ENCODE measurements at places on chromosomes 7 and 10.

DNA sequence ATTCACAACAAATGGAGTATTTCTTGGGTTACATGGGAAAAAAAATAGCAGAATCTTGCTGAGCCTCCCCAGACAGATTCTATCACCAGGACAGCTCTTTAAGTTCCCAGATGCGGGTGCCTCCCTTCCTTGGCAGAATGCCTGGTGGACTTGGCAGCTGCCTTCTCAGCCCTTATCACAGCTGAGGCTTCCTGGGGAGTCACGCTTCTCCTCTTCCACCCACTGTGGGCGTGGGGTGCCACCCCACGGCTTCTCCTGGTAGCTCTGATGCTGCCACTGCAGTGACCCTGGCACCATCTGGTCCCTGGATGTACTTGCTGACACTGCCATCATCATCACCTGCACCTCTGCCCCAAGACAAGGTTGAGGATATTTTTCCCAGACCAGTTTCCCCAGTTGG, 16.2 kb upstream of the NME8 start:
- no peak for DNase-seq

- no peak for DNase-seq
Measured at GRCh38 chr7:104137971-104138370, 69.8 kb downstream of the ORC5 start.

DNA sequence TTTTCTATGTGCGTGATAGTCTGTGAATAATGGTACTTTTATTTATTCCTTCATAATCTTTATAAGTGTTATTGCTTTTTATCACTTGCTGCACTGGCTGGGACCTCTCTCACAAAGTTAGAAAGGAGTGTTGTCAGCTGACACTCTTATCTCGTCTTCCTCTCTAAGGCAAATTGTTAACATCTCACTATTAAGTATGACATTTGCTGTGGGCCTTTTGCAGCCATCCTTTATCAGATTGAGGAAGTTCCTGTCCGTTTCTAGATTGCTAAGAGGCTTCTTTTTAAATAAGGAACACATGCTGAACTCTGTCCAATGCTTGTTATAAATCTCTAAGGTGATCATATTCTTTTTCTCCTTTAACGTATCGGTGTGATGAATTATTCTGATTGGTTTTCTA, 27.4 kb upstream of the DIP2C start:
- no peak for DNase-seq

- DNase-seq = no peak
Measured at GRCh38 chr7:107388604-107389003, 81.3 kb upstream of the GPR22 start.

DNA sequence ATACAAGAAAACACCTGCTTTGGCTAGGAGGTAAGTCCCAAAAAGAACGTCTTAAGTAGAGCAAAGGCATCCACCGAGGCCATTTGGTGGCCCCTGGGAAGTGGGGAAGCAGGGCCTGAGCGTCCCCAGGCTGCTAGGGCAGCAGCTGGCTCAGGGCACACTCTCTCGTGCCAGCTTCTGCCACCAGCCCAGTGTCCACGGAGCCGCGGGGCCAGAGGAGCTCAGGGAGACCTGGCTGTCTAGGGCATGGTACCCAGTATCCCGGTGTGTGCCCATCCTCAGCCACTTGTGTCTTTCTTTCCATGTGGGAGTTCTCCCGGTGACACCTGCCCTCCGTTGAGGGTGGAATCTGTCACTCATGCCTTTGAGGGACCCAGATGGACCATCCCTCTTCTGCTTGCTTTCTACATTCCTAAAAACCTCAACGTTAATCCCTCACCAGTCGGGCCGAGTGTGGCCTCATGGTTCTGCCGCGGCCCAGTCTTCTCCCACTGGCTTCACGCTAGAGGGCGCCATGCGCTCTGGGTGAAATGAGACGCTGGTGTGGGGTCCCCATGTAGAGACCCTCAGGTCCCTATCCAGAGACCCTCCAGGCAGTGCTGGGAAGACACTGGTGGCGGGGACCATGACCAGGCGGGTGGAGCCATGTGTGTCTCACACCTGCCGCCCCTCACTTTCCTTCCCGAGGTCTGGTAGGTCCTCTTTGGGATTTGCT, 9.5 kb upstream of the AP5Z1 start:
- DNase-seq = no peak

GRCh38 chr7:52635021-52635420, 400.4 kb upstream of the POM121L12 start:
- no peak for DNase-seq

DNA sequence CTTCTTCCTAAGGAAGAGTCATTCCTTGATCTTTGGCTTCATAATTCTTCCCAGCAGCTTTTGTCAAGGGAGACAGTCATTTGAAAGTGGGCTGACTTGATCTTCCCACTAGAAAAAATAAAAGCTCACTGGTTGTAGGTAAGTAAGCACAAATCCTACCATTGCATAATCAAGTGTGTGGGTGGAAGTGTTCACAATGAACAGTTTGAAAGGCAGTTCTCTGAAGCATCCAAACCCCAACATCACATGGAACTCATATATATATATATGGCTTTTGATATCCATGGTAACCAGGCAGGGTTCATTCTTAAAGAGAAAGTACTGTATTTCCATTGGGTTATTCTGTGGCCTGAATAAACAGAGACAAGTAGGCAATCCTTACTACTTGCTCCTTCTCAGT, 51.6 kb downstream of the ARMH3 start:
- no peak for DNase-seq

GRCh38 chr7:7969306-7970236, 975 bp downstream of the GLCCI1 start:
- DNase-seq = no peak

GRCh38 chr7:128408709-128409595, 830 bp downstream of the IMPDH1 start:
- DNase-seq = no peak

DNA sequence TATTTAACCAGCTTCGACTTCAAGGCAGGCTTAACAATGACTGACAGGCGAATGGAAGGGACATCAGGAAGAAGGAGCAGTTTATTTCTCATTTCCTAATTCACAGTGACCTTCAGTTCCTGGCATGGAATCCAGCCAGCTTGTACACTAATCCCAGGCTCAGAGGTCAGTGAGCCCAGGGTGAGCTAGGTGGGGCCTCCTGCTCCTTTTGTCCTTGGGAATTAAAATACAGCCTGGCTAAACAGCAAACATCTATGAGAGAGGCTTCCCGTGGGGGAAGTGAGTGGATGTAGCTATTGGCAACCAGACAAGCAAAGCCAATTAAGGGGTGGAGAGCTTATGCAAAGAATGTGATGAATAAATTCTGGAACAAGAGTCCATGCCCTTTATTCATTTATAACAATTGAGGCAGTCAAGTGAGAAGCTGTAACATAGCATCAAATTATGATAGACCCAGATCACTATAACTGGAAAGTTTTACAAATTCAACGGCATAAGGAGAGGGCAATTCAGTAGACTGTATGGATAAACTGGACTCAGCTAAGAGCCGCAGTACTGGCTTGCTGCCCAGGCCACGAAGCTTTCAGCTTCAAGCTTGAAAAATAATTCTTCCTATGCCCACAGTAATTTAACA, 57.1 kb downstream of the STK17A start:
- DNase-seq = no peak

DNA sequence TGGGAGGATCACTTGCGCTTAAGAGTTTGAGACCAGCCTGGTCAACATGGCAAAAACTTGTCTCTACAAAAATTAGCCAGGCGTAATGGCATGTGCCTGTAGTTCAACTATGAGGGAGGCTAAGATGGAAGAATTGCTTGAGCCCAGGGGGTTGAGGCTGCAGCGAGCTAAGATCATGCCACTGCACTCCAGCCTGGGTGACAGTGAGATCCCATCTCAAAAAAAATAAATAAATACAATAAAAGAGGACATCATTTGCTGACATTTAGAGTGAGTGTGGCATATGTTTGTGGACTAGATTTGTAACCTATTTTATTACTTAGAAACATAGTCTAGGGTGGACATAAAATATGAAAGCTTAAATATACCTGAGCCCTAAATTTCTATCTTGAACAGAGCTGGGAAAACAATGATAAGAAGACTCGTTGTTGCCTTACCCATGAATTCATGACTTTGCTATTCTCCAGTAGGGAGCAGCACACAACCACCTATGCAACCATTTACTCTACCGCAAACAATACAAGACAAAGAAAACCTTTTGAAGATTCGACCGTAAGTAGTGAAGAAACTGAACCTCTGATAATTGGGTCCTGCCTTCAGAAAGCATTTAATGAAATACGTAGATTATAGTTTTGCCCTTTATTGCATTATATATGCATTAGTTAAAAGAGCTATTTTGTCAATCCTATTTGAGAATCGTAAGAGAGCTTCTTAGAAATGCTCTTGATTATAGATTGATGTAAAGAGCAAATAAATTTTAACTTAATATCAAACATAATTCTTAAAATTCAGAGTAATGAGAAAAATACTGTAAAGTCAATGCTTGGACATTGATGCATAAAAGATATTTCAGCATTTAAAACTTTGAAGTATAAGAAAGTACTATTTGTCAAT, 83.5 kb downstream of the GNAT3 start:
- DNase-seq = no peak

- DNase-seq = no peak
Measured at GRCh38 chr7:138396251-138397070, 63.6 kb upstream of the TRIM24 start.

DNA sequence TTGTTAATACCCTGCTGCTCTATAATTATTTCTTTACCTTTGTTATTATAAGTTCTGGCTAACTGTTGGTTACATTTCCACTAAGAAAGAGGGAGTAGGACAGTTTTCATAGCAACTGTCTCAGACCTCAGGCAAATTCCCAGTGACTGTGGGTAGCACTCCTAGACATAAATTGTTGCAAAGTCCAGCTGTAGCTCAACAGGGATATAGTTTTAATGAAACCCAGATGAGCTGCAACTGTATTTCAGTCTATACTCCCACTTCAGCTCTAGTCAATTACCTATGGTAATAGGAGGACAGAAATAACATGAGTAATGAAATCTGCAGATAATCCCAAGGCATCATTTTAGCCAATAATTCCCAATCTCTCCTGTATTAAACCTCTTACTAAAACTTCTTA, 103.0 kb upstream of the SEMA3A start:
- DNase-seq = no peak

DNA sequence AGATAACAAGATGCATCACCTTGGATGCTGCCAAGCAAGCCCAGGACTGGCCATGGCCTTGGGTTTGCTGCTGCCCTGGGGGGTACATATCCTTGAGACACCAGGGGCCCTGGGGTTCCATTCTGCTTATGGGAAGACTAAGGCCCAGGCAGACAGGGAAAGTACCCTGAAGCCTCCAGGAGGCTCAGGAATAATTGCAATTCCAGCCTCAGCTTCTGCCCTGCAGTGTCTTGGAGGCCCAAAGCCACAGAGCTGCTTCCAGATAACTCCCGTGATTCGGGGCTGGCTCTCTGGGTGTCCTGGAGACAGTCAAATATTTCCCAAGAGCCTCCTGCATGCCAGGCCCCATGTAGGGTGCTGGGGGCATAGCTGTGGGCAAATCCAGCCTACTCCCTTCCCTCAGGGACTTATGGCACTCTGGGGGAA, 22.6 kb downstream of the MYL10 start:
- DNase-seq = no peak

DNA sequence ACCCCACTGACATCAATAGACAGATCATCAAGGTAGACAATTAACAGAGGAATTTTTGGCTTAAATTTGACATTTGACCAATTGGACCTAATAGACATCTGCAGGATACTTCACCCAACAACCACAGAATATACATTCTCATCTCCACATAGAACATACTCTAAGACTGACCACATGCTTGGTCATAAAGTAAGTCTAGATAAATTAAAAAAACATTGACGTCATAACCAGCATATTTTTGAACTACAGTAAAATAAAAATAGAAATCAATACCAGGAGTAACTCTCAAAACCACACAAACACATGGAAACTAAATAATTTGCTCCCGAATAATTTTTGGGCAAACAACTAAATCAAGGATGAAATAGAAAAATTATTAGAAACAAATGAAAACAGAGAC, 205.7 kb downstream of the REEP3 start:
- no peak for DNase-seq

DNA sequence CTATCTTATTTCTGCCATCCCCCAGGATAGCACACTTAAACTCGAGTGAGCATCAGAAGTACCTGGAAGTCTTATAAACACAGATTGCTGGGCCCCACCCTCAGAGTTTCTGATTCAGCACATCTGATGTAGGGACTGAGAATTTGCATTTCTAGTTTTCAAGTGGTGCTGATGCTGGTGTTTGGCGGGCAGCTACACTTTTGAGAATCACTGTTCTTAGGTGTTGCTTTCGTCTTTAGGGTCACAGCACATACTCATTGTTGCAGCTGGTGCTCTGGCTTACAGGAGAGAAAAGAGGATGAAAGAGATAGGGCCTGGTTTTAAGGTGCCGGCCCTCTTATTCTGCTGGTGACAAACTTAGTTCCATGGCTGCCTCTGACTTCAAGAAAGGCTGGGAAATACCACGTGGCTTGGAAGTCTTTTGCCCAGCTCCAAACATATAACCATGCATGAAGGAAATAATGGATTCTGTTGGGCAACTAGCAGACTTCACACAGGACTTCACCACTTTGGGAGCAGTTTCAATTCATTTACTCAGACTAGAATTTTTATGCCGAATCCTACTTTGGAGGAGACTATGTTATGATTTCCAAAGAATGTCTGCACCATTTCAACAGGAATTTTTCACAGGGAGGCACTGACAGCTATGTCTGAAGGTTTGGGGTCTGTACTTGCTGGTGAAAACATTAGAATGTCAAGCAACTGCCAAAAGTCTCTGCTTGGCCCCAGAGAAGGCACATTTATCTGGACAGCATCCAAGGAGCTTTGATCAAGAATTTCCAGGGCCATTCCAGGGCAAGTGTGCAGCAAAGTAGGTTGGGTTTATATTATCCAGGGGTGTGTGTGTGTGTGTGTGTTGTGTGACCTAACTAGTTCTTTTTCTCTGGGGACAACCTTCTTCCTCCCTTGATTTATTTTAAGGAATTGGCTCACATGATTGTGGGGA, 6.9 kb upstream of the MINDY4 start:
- DNase-seq = no peak

- no peak for DNase-seq
Measured at GRCh38 chr10:129058664-129059155, 408.3 kb upstream of the MGMT start.

- DNase-seq = no peak
Measured at GRCh38 chr10:132188331-132188730, 1.6 kb downstream of the DPYSL4 start.

DNA sequence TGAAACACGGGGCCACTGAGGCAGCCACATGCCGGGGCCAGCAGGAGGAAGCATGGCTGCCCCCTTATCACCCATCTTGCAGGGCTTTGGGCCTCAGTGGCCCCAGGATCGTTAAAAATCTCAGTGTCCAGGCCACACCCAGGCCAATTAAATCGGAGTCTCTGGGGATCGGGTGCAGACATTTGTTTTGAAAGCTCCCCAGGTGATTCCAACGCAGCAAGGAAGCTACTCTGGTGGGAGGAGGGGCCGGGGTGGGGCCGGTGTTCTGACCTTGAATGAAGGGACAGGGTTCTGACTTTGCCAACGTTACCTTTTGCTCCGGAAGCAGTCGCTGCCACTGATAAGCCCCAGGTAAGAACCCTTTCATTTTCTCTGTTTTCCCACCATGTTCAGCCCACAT, 412.3 kb upstream of the FOXK1 start:
- no peak for DNase-seq
